Thoracic aorta (tissue), 2 donors: ENCODE measurements at places on chromosomes 12 and 14.

DNA sequence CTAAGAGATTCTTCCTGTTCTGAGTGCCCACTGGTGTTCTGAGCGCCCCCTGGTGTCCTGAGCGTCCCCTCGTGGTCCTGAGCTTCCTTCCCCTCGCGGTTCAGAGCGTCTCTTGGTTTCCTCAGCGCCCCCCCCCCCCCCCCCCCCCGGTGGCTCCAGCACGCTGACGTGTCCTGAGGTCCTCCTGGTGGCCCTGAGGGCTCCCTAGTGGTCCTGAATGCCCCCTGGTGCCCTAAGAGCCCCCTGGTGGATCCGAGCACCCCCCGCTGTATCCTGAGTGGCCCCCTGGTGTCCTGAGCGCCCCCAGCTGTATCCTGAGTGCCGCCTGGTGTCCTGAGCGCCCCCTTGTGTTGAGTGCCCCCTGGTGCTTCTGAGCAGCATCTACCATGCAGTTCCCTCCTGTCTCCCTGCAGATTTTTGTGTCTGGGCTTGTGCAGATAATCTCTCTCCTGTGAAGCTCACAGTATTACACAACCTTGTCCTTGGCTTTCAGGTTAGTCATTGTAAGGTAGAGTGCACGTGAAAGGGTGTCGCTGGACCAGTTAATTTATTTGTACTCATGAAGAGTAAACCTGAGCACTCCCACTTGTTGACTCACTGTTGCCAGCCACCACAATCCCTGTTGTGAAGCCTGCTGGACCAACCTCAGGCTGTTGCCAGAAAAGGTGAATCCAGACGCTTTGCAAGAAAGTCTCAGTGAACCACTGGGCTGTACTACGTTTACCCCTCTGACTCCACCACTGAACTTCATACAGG is 1168.4 kb downstream of the TMEM121 start:
- no peaks in the 10 kb centered on the region for H3K27me3 ChIP-seq
- no peak overlapping the region for H3K27ac ChIP-seq
- no peaks in the 10 kb centered on the region for H3K4me1 ChIP-seq
- no peaks in the 10 kb centered on the region for H3K36me3 ChIP-seq

DNA sequence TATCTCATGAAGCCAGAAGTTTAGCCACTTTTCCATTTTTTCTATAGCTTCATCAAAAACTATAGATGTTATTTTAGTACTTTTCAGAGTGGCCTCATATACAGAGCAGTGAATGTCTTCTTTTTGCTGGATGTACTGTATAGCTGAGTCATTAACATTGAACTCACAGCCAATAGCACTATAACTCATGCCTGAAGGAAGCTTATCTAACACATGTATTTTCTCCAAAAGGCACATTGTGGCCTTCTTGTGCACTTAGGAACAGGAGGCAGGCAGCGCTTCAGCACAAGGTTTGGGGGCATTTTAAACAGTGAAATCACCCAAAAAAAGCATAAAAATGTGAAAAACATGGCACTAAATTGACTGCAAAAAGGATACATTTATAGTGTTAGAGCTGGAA is 336.8 kb upstream of the TMTC1 start:
- H3K27ac ChIP-seq = no peak overlapping the region
- no peaks in the 10 kb centered on the region for H3K27me3 ChIP-seq
- no peaks in the 10 kb centered on the region for H3K4me1 ChIP-seq
- H3K4me3 ChIP-seq = no peak overlapping the region
- no peak for DNase-seq

GRCh38 chr12:25107920-25108319 is 87.0 kb downstream of the DNAI7 start:
- no peak overlapping the region for H3K27ac ChIP-seq
- H3K4me3 ChIP-seq = no peak overlapping the region
- no peaks in the 10 kb centered on the region for H3K36me3 ChIP-seq
- no peak for DNase-seq
- H3K27me3 ChIP-seq = no peaks in the 10 kb centered on the region

GRCh38 chr12:67918441-67918840 is 70.8 kb upstream of the IFNG-AS1 start:
- no peaks in the 10 kb centered on the region for H3K36me3 ChIP-seq
- DNase-seq = no peak
- no peaks in the 10 kb centered on the region for H3K4me1 ChIP-seq
- no peak overlapping the region for H3K4me3 ChIP-seq
- H3K27ac ChIP-seq = no peak overlapping the region

- no peaks in the 10 kb centered on the region for H3K27me3 ChIP-seq
- no peak overlapping the region for H3K27ac ChIP-seq
- H3K36me3 ChIP-seq = no peaks in the 10 kb centered on the region
These were observed 96.6 kb downstream of the RIMBP2 start for GRCh38 chr12:130619385-130620001.
